ENCODE measurements at places on chromosomes 2 and 18.

GRCh38 chr2:240928476-240929363 lies 22.6 kb downstream of the CROCC2 start:
- H3K4me1 ChIP-seq = no peaks in the 10 kb centered on the region
- peak; percentile 13 for DNase-seq
- no peak overlapping the region for H3K4me3 ChIP-seq
- peaks cover 9% of the 10 kb centered on the region for H3K27me3 ChIP-seq

- H3K4me3 ChIP-seq = no peak overlapping the region
- H3K27ac ChIP-seq = no peak overlapping the region
- no peak for DNase-seq
- no peaks in the 10 kb centered on the region for H3K4me1 ChIP-seq
Measured at GRCh38 chr2:156999661-157000060, 257.8 kb upstream of the GALNT5 start.

GRCh38 chr2:104606056-104606455 lies 247.9 kb upstream of the POU3F3 start:
- no peaks in the 10 kb centered on the region for H3K27me3 ChIP-seq
- H3K4me1 ChIP-seq = no peaks in the 10 kb centered on the region
- no peak overlapping the region for H3K27ac ChIP-seq
- no peaks in the 10 kb centered on the region for H3K36me3 ChIP-seq
- H3K4me3 ChIP-seq = no peak overlapping the region

- H3K4me3 ChIP-seq = no peak overlapping the region
- no peaks in the 10 kb centered on the region for H3K27me3 ChIP-seq
- no peak for DNase-seq
- no peaks in the 10 kb centered on the region for H3K4me1 ChIP-seq
Measured at GRCh38 chr2:141589314-141589713, 541.5 kb downstream of the LRP1B start.

DNA sequence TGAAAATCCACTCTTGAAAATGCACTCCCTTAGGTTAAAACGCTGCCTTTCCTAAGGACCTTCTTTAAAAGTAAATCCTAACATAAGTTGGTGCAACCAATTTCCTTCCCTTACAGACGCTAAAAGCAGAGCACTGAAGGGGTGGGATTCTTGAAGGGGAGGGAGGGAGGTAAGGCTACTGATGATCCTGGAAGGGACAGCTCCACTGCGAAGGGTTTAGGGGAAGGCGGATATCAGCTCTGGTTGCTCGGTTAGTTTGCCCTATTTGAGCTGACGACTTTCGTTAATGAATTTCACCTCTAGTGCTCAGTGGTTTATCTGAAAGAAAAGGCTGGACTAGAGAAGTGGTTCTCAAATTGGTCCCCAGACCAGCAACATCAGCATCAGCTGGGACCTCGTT lies 49.7 kb upstream of the SIGLEC15 start:
- no peak for DNase-seq
- H3K36me3 ChIP-seq = no peaks in the 10 kb centered on the region
- H3K27ac ChIP-seq = no peak overlapping the region
- H3K27me3 ChIP-seq = peaks cover 52% of the 10 kb centered on the region
- peak overlapping the region; percentile 68 for H3K4me3 ChIP-seq

DNA sequence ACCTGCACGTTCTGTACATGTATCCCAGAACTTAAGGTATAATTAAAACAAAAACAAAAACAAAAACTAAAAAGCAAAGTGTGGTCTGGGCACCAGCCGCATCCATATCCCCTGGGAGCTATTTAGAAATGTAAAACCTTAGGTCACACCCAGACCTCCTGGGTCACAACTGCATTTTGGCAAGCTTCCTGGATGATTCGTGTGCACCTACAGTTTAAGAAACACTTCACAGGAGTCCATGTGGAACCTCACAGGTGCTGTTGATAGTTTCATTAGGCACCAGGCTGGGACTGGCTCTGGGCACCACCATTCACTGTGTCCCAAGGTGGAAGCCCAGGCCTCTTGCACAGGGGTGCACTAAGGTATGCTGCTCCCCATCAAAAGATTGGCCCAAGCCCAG lies 103.6 kb upstream of the BOD1L2 start:
- no peaks in the 10 kb centered on the region for H3K36me3 ChIP-seq
- H3K27ac ChIP-seq = no peak overlapping the region
- no peak for DNase-seq
- H3K4me1 ChIP-seq = no peaks in the 10 kb centered on the region
- H3K4me3 ChIP-seq = no peak overlapping the region

GRCh38 chr18:79502782-79503181 lies 107.1 kb downstream of the NFATC1 start:
- peaks cover 26% of the 10 kb centered on the region for H3K36me3 ChIP-seq
- H3K4me1 ChIP-seq = peaks cover 38% of the 10 kb centered on the region
- H3K27ac ChIP-seq = no peak overlapping the region
- H3K27me3 ChIP-seq = no peaks in the 10 kb centered on the region
- no peak overlapping the region for H3K4me3 ChIP-seq

DNA sequence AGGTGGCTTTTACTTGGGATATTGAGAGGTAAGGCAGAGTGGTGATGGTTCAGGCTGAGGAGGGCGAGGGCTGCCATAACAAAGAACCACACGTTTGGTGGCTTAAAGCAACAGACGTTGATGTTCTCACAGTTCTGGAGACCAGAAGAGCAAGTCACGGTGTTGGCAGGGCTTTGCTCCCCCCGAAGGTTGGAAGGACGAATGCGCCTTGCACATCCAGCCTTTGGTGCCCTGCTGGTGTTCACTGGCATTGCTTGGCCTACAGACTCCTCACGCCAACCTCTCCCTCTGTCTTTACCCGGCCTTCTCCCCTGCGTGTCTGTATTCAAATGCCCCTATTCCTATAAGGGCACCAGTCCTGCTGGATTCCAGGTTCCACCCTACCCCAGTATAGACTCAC lies 125.4 kb downstream of the TPO start:
- peak; percentile 41 for DNase-seq
- no peak overlapping the region for H3K27ac ChIP-seq
- H3K4me1 ChIP-seq = no peaks in the 10 kb centered on the region
- no peaks in the 10 kb centered on the region for H3K36me3 ChIP-seq

Measured in activated naive CD4-positive, alpha-beta T cell treated with anti-CD3 and anti-CD28 coated beads, Interleukin-2, amount 10 ng/mL, durations not matched to agents 7 days and 5 days (primary cell).